ENCODE measurements at places on chromosomes 3 and 15.

DNA sequence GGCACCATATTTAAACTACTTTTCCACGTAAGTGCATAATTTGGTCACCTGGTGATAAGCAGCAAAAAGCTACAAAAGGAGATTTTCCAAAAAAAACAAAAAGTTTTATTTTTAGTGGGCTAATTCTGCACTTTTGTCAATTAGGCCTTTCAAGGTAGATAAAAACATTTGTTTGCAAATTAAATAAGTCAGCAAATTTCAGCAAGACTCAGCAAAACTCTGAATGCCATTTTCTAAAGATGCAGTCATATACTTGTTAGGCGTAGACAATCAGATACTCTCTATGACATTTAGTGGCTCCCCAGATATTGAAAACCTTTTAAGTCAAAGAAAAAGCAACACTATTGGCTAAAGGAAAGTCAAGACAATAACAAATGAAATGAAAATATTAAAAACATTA, 400.2 kb upstream of the GOLIM4 start:
- DNase-seq, result no peak

- DNase-seq, result no peak
These were observed 14.5 kb downstream of the RTP4 start for GRCh38 chr3:187382609-187383151.

DNA sequence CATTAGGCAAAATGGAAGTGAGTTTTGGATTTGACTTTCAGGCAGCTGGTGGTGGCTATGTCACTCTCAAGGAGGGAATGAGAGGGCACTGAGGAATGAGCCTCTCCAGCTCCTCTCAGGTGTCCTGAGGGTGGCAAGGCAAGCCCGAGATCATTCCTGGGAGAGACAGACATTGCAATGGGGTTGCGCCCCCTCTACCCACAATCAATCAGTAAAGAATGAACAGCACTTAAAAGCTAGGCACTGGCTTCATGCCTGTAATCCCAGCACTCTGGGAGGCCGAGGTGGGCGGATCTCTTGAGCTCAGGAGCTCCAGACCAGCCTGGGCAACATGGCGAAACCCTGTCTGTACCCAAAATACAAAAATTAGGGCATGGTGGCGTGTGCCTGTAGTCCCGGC, 14.1 kb upstream of the SHF start:
- no peak for DNase-seq

DNA sequence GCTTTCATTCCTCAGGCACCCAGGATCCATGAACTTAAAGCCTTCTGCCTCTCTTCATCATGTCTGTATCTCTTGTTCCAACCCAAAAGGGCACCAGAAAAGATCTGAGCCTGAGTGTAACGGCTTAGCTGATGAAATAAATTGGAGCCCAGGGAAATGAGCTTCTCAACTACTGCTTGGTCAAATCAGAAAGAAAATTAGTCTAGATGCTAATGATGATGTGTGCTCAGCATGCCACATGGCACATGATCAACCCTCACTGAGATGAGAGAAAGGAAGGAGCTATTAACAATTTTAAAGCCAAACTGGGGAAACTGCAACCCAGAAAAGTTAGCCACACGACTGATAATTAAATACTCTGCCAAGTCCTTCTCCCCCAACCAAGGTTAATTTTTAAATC, 325.7 kb downstream of the CNTN3 start:
- no peak for DNase-seq

DNA sequence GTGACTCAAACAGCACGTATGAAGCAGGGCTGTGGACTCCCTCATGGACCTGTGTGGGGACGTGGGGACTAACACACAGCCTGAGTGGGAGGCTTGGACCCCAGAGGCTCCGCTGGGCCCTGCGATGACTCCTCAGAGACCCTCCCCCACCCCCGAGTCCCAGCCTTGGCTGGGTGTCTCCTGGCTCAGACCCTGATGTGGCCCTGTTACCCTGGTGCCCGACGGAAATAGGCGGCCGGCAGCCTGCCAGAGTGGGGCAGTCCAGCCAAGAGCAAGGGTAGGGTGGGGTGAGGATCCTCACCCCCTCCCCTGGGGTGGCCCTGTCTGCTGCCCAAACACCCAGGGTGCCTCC, 15.3 kb downstream of the TNK2 start:
- no peak for DNase-seq

- DNase-seq, result no peak
These were observed 75.9 kb downstream of the TNIK start for GRCh38 chr3:171384101-171384891.

- no peak for DNase-seq
These were observed 19.7 kb downstream of the SLC6A20 start for GRCh38 chr3:45776611-45777010.

GRCh38 chr3:123834631-123835030, 49.5 kb downstream of the MYLK start:
- DNase-seq, result peak; percentile 38

GRCh38 chr3:29057326-29057725, 223.5 kb upstream of the RBMS3 start:
- peak; percentile 32 for DNase-seq

DNA sequence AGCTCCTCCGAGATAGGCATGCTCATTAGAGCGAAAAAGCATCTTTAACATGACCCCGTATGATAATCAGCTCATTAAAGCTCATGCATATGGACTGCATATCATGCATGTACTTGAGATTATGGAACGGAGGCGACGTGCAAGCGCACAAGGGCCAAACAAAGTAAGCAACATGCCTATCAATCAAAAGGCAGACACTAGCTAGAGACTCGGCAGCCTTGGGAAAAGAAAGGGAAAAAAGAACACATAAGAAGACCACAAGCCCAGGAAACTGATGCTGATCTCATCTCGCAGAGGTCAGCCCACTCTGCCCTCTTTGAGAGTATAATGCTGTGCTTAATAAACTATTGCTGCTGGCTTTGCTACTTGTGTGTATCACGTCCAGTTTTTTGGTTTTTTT, 2.6 kb upstream of the ACOX2 start:
- DNase-seq, result no peak

DNA sequence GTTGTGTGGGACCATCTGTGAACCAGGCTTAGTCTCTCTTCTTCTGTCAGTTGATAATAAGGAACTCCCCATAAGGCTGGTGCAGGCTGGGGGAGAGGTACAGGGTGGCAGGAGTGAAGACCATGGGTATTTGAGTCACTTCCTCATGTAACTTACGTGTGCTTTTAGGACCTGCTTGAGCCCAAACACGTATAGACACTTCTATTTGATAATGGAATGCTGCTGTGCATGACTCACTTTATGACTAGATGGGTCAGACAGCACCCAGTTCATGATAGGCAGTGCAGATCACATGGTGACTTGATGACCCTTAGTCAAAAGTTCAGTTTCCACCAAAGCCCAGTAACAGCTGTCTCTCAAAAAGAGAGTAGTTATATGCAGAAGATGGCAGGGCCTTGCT, 490.9 kb downstream of the ZBBX start:
- DNase-seq, result no peak

Data from AG08396 (cell line).